Activated B cell treated with CpG ODN at 0.5 μM for 24 hours (primary cell): ENCODE measurements at places on chromosomes 1 and 21.

DNA sequence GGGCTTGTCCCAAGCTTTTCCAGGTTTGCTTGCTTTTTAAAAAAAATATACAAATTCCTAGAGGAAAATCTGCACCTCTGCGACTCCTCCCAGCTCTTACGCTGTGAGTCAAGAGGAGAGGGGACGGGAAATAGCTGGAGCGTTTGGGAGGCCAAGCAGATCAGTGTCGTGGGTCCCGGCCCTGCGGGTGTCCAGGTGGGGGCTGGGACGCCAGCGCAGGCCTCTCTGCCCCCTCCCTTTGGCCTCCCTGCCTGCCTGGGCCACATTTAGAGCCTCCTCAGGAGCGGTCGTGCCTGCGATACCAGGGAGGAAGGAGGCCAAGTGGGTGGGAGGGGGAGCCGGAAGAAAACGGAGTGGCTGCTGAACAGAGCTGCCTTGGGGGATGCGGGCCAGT, 9.0 kb downstream of the WNT4 start:
- no peak overlapping the region for H3K4me3 ChIP-seq

GRCh38 chr21:43894206-43894577, 29.2 kb downstream of the AGPAT3 start:
- no peaks in the 10 kb centered on the region for H3K27me3 ChIP-seq
- H3K36me3 ChIP-seq, result peaks cover 18% of the 10 kb centered on the region
- H3K4me1 ChIP-seq, result peaks cover 26% of the 10 kb centered on the region
- peak overlapping the region; percentile 13 for H3K27ac ChIP-seq
- peak overlapping the region; percentile 77 for H3K4me3 ChIP-seq
- no peak for DNase-seq

DNA sequence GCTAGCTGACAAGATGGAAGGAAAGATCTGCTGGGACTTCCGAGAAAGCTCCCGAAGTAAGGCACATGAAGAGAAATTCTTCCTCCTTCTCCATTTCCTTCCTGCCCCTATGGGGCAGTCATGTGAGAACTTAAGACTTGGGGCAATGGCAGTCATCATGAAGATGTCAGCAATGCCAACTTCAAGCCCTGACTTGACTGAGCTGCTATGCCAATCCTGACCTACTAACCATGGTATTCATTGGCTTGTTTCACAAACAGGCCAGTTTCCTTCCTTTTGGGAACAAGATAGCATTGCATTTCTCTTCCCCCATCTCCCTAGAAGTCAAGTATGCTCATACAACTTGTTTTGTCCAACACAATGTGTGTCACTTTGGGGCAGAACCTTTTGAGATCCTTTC, 25.5 kb downstream of the GRIK1 start:
- no peaks in the 10 kb centered on the region for H3K4me1 ChIP-seq
- no peaks in the 10 kb centered on the region for H3K36me3 ChIP-seq
- no peaks in the 10 kb centered on the region for H3K27me3 ChIP-seq
- H3K4me3 ChIP-seq, result no peak overlapping the region
- H3K27ac ChIP-seq, result no peak overlapping the region

DNA sequence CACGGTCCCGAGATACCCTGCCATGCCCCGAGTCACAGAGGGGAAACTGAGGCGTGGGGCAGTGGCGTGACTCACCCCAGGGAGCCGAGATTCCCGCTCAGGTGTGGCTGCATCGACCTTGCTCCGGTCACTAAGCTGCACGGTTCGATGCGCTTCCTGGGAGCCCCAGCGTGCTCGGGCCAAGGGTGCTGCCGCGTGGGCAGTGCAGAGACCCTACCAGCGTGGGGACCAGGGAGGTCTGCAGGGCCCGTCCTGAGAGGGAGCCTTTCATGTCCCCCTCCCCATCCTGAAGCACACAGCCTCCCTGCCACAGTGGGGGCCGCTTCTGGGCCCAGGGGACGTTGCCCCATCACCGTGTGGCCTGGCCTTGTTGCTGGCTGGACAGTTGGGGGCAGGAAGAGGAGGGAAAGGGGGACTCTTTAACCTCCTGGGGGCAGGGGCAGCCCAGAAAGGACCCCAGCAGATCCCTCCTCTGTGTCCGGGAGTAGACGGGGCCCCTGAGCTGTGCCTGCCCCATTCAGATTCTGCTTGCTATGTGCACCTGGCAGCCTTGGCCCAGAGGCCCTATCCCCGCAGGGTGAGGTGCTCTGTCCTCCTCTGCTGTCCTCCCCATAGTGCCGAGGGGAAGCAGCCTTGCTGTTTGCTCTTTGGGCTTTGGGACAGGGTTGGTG, 52.3 kb downstream of the COL18A1 start:
- no peak overlapping the region for H3K4me3 ChIP-seq
- peaks cover 5% of the 10 kb centered on the region for H3K27me3 ChIP-seq
- no peak for DNase-seq
- no peak overlapping the region for H3K27ac ChIP-seq
- no peaks in the 10 kb centered on the region for H3K36me3 ChIP-seq
- no peaks in the 10 kb centered on the region for H3K4me1 ChIP-seq

GRCh38 chr1:63435161-63435560, 67.7 kb downstream of the ALG6 start:
- no peak for DNase-seq
- H3K4me1 ChIP-seq, result no peaks in the 10 kb centered on the region
- no peaks in the 10 kb centered on the region for H3K27me3 ChIP-seq
- no peak overlapping the region for H3K27ac ChIP-seq
- H3K36me3 ChIP-seq, result peaks cover 35% of the 10 kb centered on the region

- no peaks in the 10 kb centered on the region for H3K27me3 ChIP-seq
- peak; percentile 66 for DNase-seq
- H3K27ac ChIP-seq, result no peak overlapping the region
- no peaks in the 10 kb centered on the region for H3K36me3 ChIP-seq
- peak overlapping the region; percentile 77 for H3K4me3 ChIP-seq
Measured at GRCh38 chr1:111507411-111508201, 4.2 kb upstream of the ADORA3 start.

GRCh38 chr1:112256411-112256810, 139.6 kb upstream of the CTTNBP2NL start:
- DNase-seq, result no peak
- no peak overlapping the region for H3K4me3 ChIP-seq
- H3K36me3 ChIP-seq, result no peaks in the 10 kb centered on the region
- H3K27ac ChIP-seq, result no peak overlapping the region
- H3K27me3 ChIP-seq, result peaks cover 20% of the 10 kb centered on the region

- H3K4me3 ChIP-seq, result no peak overlapping the region
- no peaks in the 10 kb centered on the region for H3K27me3 ChIP-seq
- H3K27ac ChIP-seq, result no peak overlapping the region
- peaks cover 42% of the 10 kb centered on the region for H3K36me3 ChIP-seq
- no peak for DNase-seq
- peaks cover 2% of the 10 kb centered on the region for H3K4me1 ChIP-seq
Measured at GRCh38 chr1:15908597-15908996, 61.1 kb downstream of the SPEN start.

GRCh38 chr1:19689856-19690255, 25.2 kb downstream of the HTR6 start:
- DNase-seq, result no peak
- no peak overlapping the region for H3K4me3 ChIP-seq
